HepG2 (cell line): ENCODE measurements at places on chromosomes 12 and 14. TPM values are rescaled to one million over a fixed set of nuclear protein-coding genes. Genes with fewer than 3 reads are reported as not detected.

ASCL1 gene
- total RNA-seq = not detected in 2 replicates

AJUBA gene
- 109 and 157 TPM in 2 replicates for total RNA-seq

VPS33A gene
- 43.6 and 58.0 TPM in 2 replicates for total RNA-seq

RAB15 gene
- total RNA-seq = 17.2 and 18.5 TPM in 2 replicates

ESPL1 gene
- total RNA-seq = 11.5 and 11.6 TPM in 2 replicates

SEL1L gene
- 38.1 and 61.0 TPM in 2 replicates for total RNA-seq

ADGRD1 gene
- total RNA-seq = 0.34 and 0.46 TPM in 2 replicates

SLC25A21 gene
- 2.9 and 3.3 TPM in 2 replicates for total RNA-seq

IRAK4 gene
- total RNA-seq = 7.1 and 8.4 TPM in 2 replicates

SLC38A2 gene
- total RNA-seq = 230 and 368 TPM in 2 replicates

MIPOL1 gene
- total RNA-seq = 34.2 and 35.2 TPM in 2 replicates

DNA sequence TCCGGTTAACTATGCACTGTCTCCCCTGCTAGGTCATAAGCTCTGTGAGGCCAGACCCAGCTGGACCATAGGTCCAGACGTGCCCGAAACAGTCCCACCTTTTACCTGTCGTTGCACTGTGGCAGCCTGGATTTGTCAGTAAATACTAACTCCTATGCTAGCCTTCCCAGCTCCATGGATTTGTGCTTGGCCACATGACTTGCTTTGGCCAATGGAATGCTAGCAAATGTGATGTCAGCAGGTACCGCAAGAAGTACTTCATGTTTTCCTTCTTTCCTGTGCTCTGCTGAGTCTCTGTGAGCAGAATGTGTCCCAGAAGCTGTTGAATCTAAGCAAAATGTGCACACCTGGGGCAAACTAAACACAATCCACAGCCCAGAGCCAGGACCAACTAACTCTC, 157.2 kb downstream of the ANO2 start:
- no peak overlapping the region for H3K27ac ChIP-seq
- no peaks in the 10 kb centered on the region for H3K4me1 ChIP-seq
- DNase-seq = no peak
- no peak overlapping the region for H3K4me3 ChIP-seq
- peaks cover 11% of the 10 kb centered on the region; the same call in 1 of the 3 replicates for H3K27me3 ChIP-seq
- no peaks in the 10 kb centered on the region for H3K36me3 ChIP-seq

GRCh38 chr12:116266631-116267349, 10.7 kb downstream of the MED13L start:
- H3K4me1 ChIP-seq = peaks cover 52% of the 10 kb centered on the region
- no peak overlapping the region for H3K27ac ChIP-seq
- H3K4me3 ChIP-seq = no peak overlapping the region
- no peaks in the 10 kb centered on the region for H3K36me3 ChIP-seq
- no peaks in the 10 kb centered on the region for H3K27me3 ChIP-seq

GRCh38 chr14:25108291-25108690, 58.3 kb upstream of the STXBP6 start:
- DNase-seq = no peak
- H3K36me3 ChIP-seq = no peaks in the 10 kb centered on the region
- H3K27ac ChIP-seq = no peak overlapping the region

DNA sequence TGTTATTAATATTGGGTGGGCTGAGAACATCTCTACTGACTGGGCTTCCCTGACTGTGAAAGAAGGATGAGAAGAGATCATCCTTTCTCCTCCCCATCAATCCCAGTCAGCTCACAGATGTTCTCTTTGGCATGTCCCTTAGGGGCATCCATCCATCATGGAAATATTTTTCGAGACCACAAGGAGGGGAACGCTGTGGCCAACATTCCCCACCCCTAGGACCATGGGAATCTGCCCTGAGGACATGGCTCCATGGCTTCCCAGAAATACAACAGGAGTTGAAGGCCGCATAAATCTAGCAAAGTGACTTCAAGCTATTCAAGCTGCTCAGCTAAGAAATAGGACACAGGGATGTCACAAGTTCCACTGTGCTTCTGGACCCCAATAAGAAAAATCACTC, 456.8 kb downstream of the MED13L start:
- no peaks in the 10 kb centered on the region for H3K36me3 ChIP-seq
- H3K27ac ChIP-seq = no peak overlapping the region
- DNase-seq = no peak

DNA sequence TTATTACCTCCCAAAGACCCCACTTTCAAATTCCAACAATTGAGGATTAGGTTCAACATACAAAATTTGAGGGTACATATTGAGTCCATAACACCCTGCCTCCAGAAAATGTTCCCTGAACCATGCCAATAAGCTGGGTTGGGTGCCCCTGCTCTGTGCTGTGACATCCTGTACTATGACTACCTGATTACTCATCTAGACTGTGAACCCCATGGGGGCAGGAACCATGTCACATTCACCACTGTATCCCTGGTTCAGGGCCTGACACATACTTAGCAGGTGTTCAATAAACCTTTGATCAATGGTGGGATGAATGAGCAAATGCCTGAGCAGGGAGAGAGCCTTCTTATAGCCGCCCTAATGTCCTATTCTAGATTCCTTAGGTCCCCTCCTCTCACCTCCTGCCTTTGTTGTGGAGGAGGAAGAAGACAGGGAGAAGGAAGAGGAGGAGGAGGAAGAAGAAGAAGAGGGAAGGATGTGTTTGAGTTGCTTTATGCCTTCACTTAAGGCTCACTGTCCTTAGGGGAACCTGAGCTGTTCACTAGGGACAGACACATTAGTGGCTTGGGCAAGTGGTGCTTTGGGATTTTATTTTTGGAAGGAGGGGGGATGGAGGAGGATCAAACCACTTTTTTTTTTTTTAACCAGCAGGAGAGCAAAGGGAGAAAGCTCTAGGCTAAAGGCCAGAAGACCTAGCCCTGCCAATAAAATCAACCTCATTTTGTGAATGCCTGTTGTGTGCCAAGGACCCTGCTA, 21.3 kb downstream of the GPR68 start:
- H3K27me3 ChIP-seq = no peaks in the 10 kb centered on the region
- no peaks in the 10 kb centered on the region for H3K36me3 ChIP-seq
- H3K4me3 ChIP-seq = no peak overlapping the region
- no peaks in the 10 kb centered on the region for H3K4me1 ChIP-seq
- no peak overlapping the region for H3K27ac ChIP-seq

GRCh38 chr12:96235484-96235826, 41.3 kb downstream of the ELK3 start:
- H3K4me1 ChIP-seq = peaks cover 7% of the 10 kb centered on the region
- no peak for DNase-seq
- no peak overlapping the region for H3K27ac ChIP-seq
- H3K4me3 ChIP-seq = no peak overlapping the region
- H3K36me3 ChIP-seq = no peaks in the 10 kb centered on the region

DNA sequence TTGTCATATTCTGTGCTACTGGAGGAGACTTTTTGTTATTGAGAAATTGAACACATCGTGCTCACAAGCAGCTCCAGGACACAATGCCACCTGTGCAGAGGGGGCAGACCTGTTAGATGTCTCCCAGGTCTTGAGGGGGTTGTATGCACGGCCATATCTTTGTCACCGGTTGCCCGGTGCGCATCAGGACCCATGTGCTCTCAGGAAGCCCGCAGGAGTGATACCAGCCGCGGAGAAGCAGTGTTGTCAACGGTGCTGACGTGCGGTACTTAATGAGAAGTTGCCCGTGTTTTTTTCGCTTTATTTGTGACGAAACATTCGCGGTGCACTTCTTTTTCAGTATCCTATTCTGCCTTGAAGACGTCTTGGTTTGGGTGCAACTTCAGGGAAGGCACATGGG, 128.2 kb upstream of the RTL1 start:
- no peak overlapping the region for H3K27ac ChIP-seq
- no peak overlapping the region for H3K4me3 ChIP-seq
- no peaks in the 10 kb centered on the region for H3K36me3 ChIP-seq

GRCh38 chr12:12441843-12442461, 85.1 kb downstream of the BORCS5 start:
- no peaks in the 10 kb centered on the region for H3K27me3 ChIP-seq
- H3K36me3 ChIP-seq = no peaks in the 10 kb centered on the region; the same call in 1 of the 2 replicates
- peak overlapping the region; percentile 30 for H3K27ac ChIP-seq
- H3K4me3 ChIP-seq = no peak overlapping the region

DNA sequence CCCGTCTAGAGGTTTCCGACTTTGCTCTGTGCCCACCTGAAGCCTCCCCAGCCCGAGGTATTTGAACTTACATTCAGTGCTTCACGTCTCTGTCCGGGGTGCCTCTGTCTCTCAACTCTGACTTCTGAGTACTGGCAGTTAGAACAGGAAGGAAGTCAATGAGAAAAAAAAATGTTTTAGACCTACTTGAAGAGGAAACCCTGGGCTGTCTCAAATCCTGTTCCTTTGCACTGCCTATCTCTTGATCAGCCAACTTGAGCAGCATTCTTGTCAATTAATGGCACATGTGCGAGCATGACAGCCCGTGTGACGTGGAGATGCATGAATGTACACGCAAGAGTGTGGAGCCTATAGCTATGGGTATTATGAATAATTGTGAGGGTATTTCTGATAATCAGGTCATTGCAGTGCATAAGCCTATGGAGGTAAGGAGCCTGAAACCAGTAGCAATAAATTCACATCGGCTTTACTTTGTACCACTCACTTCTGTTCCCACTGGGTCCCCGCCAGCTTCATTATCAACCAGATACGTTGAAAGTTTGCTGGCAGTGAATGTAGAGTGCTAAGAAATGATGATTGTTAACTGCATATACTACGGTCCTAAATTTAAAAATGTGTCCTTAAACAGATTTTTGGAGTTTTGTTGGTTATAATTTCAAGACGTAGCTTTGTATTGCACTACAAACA, at the start of gene ARHGDIB:
TSS of gene ARHGDIB (minus strand) at position 136 of the 687 bp plus-strand sequence. CDS start 10,889 bp downstream, outside the sequence.
- H3K36me3 ChIP-seq = no peaks in the 10 kb centered on the region
- H3K4me1 ChIP-seq = no peaks in the 10 kb centered on the region
- H3K4me3 ChIP-seq = no peak within 1 kb of the TSS
- no peak within 1 kb of the TSS for H3K27ac ChIP-seq

GRCh38 chr12:5513406-5513805, 81.5 kb downstream of the NTF3 start:
- no peaks in the 10 kb centered on the region for H3K4me1 ChIP-seq
- peaks cover 8% of the 10 kb centered on the region; the same call in 1 of the 3 replicates for H3K27me3 ChIP-seq
- H3K27ac ChIP-seq = no peak overlapping the region
- H3K36me3 ChIP-seq = no peaks in the 10 kb centered on the region
- no peak overlapping the region for H3K4me3 ChIP-seq
- DNase-seq = no peak

DNA sequence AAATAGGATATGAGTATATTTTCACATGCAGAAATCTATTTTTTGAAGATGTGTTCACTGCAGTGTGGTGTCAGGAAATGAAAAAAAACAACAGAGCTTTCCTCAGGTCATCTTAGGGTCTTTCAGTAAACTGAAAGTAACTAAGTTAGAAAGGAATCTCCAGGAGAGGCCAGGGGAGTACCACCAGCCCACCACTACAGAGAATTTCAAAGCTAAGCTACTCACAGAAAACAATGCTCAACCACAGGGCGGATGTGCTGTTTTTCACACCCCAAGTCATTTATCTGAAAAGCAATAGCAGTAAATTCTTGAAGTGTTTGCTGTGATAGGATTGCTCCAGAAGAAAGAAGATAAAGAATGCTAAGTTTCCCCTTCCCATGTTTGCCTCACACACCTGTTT, 79.0 kb downstream of the IFNG start:
- no peak overlapping the region for H3K27ac ChIP-seq
- no peak overlapping the region for H3K4me3 ChIP-seq
- no peaks in the 10 kb centered on the region for H3K4me1 ChIP-seq

DNA sequence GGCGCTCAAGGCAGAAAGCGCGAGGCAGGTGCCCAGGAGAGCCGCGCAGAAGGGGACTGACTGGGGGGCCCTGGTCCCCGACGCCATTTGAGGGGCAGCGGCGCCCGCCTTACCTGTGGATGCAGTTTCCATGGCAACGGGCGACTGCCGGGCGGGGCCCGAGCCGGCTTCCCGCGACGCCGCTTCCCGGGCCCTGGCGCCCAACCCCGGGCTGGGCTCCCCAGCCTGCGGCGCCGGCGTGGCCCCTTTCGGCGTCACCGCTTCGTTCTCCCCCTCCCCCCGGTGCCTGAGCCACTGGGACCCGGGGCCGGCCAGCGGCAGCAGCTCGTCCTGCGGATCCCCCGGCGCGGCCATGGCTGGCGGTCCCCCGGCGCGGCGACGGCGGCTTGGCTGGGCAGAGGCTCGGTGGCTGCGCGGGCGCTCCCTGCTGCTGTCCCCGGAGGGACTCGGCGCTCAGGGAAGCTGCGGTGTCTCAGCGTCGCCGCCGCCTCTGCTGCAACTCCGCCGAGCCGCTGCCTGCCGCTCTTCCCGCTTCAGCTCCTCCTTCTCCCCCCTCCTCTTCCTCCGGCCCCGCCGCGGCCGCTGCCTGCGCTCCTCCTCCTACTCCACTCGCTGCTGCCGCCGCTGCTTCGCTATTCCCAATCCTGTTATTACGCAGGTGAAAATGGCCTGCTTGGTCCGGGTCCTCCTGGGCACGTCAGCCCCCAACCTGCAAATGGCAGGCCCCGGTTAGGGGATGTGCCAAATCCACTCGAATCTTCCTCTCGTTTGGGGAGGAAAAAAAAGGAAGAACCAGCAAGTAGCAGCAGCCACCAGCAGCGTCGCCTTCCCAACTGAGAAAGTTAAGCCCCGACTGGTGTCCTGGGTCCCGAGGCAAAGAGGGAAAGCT, at the start of gene RTN1:
TSS of gene RTN1 (minus strand) at position 500 of the 889 bp plus-strand sequence. CDS start at position 354, 146 bp downstream.
- peak within 1 kb of the TSS; percentile 35 for H3K4me3 ChIP-seq
- no peak for DNase-seq
- H3K27ac ChIP-seq = no peak within 1 kb of the TSS
- H3K27me3 ChIP-seq = peaks cover 30% of the 10 kb centered on the region; the same call in 2 of the 3 replicates
- H3K4me1 ChIP-seq = peaks cover 8% of the 10 kb centered on the region; the same call in 1 of the 2 replicates
- no peaks in the 10 kb centered on the region for H3K36me3 ChIP-seq

- DNase-seq = no peak
- no peak overlapping the region for H3K27ac ChIP-seq
- H3K4me1 ChIP-seq = no peaks in the 10 kb centered on the region
- no peaks in the 10 kb centered on the region for H3K36me3 ChIP-seq
Measured at GRCh38 chr14:97791906-97792305, 994.7 kb downstream of the VRK1 start.

DNA sequence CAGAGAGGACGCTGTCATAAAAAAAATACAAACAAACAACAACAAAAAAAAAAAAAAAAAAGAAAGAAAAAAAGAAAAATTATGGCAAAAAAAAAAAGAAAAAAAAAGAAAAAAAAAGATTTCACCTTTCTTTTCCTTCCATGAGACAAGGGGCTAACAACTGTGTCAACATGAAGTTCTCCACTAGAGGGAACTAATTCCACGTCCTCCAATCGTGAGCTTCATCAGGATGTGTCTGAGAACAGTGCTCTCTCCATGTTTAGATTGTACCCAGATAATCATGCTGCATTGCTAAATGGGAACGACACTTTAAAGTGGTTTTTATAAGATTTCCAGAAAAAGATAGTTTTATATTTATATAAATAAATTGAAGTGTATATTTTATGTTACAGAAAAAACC, 96.2 kb upstream of the PTPRB start:
- H3K36me3 ChIP-seq = no peaks in the 10 kb centered on the region
- H3K4me1 ChIP-seq = no peaks in the 10 kb centered on the region
- no peak overlapping the region for H3K4me3 ChIP-seq
- DNase-seq = peak; percentile 63
- no peak overlapping the region for H3K27ac ChIP-seq
- no peaks in the 10 kb centered on the region for H3K27me3 ChIP-seq

DNA sequence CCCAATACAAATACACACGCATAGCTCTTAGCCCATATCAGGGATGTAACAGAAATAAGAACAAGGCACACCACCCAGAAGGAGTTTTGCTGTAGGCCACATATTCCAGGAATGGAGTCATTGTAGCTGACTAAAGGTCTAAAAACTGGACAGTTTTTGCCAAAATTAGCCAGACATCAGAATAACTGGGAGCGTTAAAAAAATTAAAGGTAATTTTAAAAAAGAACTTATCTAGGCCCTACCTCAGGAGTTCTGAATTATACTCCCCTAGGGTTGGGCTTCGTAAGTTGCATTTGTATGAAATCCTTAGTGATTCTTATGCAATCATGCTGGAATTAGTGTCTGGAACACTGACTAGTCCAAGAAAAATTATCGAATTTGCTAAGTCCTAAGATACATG, 987.7 kb downstream of the GALC start:
- H3K27ac ChIP-seq = no peak overlapping the region
- H3K4me3 ChIP-seq = no peak overlapping the region
- DNase-seq = no peak
- no peaks in the 10 kb centered on the region for H3K36me3 ChIP-seq
